ENCODE measurements at places on chromosomes 3 and 15. TPM values are rescaled to one million over a fixed set of nuclear protein-coding genes. Genes with fewer than 3 reads are reported as not detected.

The MOBP gene
- not detected for total RNA-seq

The MNS1 gene
- 0.52 TPM for total RNA-seq

The GOLGA6L10 gene
- total RNA-seq, result 2.7 TPM

The PAK6 gene
- 7.6 TPM for total RNA-seq

The CLDN18 gene
- total RNA-seq, result not detected

GRCh38 chr3:15223685-15224572 lies 17.9 kb downstream of the CAPN7 start:
- no peak for DNase-seq
- H3K27ac ChIP-seq, result no peak overlapping the region
- no peak overlapping the region for H3K4me3 ChIP-seq
- H3K36me3 ChIP-seq, result peaks cover 73% of the 10 kb centered on the region

DNA sequence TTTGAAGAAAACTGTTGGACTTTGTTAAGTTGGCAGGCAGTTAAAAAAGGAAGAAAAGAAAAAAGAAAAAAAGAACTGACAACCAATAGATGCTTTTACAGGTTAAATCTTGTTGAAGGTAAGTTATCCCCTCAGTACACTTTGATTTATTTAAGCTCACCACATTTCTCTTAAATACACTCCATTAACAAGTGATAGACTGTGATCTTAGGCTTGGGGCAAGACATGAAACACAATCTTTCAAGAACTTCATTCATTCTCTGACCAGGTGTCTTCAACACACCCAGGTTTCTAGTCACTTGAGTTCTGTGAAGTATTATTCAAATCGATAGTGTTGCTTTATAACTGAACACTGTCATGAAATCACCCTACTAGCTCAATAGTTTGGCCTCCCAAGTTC lies 751.9 kb downstream of the ROBO1 start:
- H3K27me3 ChIP-seq, result peaks cover 2% of the 10 kb centered on the region
- no peaks in the 10 kb centered on the region for H3K36me3 ChIP-seq
- no peak for DNase-seq

GRCh38 chr3:112304611-112305010 lies 10.6 kb upstream of the SLC9C1 start:
- no peak overlapping the region for H3K27ac ChIP-seq
- no peaks in the 10 kb centered on the region for H3K36me3 ChIP-seq
- no peaks in the 10 kb centered on the region for H3K27me3 ChIP-seq
- peaks cover 9% of the 10 kb centered on the region for H3K4me1 ChIP-seq

DNA sequence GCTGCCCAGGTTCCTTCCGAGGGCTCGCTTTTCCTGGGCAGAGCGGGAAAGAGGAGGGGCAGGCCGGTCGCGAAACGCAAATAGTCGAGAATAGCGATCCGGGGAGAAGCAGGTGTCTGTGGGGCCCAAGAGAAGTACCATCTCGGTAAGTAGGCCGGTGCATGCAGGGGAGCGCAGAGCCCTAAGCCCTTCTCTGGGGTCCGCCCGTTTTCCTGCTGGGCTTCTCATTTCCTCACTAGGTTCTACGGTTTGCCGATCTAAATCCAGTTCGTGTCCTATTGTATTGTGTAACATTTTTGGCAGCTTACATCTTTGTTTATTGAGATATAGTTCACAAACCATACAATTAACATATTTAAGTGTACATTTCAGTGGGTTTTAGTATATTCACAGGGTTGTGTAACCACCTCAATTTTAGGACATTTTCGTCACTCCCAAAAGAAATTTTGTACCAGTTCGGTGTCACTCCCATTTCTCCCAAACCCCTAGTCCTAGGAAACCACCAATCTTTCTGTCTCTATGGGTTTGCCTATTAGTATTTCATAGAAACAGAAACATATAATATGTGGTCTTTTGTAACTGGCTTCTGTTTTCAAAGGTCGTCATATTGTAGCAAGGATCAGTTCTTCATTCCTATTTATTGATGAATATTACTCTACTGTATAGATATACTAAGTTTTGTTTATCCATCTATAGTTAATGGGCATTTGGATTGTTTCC lies 6.8 kb upstream of the TRIM69 start:
- peaks cover 11% of the 10 kb centered on the region for H3K36me3 ChIP-seq
- DNase-seq, result peak; percentile 69

DNA sequence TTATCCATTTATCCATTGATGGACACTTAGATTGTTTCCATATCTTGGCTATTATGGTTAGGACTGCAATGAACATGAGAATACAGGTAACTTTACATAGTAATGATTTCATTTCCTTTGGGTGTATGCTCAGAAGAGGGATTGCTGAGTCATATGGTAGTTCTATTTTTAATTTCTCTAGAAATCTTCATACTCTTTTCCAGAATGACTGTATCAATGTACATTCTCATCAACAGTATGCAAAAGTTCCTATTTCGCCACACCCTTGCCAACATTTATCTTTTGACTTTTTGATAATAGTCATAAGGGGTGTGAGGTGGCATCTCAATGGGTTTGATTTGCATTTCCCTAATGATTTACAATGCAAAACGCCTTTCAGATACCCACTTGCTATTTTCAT lies 6.2 kb upstream of the NIPA1 start:
- H3K4me3 ChIP-seq, result no peak overlapping the region
- no peaks in the 10 kb centered on the region for H3K27me3 ChIP-seq
- H3K27ac ChIP-seq, result no peak overlapping the region
- no peak for DNase-seq

DNA sequence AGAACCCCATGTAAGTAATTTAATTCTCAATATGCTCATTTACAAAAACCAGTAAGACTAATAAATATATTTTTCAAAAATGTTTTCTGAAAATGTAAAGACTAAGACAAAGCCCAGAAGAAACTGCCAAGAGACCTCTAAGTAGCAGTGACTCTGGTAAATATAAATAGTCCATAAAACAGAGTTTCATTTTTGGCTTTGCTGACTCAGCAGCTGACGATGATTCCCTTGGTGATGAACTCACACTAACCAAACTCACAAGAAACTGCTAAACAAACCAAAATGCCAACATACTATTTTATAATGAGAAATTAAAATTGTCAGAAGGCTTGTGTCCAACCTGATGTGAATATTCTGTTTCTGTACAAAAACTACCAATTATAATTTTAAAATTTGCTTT lies 31.5 kb upstream of the IMPG2 start:
- no peaks in the 10 kb centered on the region for H3K27me3 ChIP-seq
- H3K36me3 ChIP-seq, result peaks cover 6% of the 10 kb centered on the region
- H3K27ac ChIP-seq, result no peak overlapping the region
- no peak overlapping the region for H3K4me3 ChIP-seq
- DNase-seq, result no peak

- H3K36me3 ChIP-seq, result no peaks in the 10 kb centered on the region
- H3K27ac ChIP-seq, result no peak overlapping the region
- H3K4me3 ChIP-seq, result no peak overlapping the region
Observed at GRCh38 chr15:89070197-89071124, 17.8 kb upstream of the ABHD2 start.

GRCh38 chr3:12303993-12304392 lies 15.1 kb downstream of the PPARG start:
- no peaks in the 10 kb centered on the region for H3K27me3 ChIP-seq
- H3K27ac ChIP-seq, result no peak overlapping the region
- no peak for DNase-seq
- H3K4me1 ChIP-seq, result no peaks in the 10 kb centered on the region

DNA sequence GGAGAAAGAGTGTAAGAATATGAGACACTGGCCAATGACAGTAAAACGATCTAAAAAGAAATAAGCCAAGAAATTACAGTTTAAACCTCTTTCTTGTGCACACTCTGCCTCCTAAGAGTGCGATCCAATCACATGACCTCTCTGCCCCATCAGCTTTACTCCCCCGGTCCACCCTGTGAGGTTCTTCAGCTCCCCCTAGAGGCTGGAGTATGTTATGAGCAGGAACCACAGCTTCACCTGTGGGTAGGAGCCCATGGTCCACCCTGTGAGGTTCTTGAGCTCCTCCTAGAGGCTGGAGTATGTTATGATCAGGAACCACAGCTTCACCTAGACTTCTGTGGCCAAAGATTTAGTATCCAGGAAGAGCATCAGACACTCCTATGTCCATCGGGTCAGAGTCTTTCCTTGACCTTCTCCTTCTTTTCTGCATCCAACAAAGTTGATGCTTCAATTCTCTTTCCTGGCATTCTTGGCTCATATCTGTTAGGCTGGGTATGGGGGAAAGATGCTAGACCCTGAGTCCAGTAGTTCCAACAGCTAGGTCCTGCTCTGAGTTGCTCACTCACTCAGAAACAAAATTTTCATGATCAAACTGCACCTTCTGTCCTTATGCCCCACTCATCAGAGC lies 164.0 kb downstream of the MINAR1 start:
- H3K36me3 ChIP-seq, result no peaks in the 10 kb centered on the region
- no peaks in the 10 kb centered on the region for H3K27me3 ChIP-seq
- peak; percentile 70 for DNase-seq
- no peak overlapping the region for H3K4me3 ChIP-seq
- no peaks in the 10 kb centered on the region for H3K4me1 ChIP-seq
- H3K27ac ChIP-seq, result no peak overlapping the region
